ENCODE measurements at places on chromosomes 11 and 22.

DNA sequence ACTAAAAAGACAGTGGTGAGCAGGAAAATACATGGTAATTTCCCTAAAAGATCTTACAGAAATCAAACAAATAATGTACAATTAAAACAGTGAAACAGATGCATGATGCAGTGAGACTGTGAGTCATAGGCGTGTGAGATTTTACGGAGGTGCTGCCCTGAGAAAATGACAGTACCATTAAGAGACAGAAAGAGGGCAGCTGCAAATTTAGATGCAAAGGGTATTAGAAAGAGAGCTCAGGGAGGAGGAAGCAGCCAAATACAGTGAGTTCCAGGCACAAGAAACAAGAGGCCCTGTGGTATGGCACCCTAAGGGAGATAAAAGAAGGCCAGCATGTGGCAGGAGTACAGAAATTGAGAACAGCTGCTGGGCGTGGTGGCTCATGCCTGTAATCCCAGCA is 88.5 kb upstream of the FIBIN start:
- no peak for DNase-seq

DNA sequence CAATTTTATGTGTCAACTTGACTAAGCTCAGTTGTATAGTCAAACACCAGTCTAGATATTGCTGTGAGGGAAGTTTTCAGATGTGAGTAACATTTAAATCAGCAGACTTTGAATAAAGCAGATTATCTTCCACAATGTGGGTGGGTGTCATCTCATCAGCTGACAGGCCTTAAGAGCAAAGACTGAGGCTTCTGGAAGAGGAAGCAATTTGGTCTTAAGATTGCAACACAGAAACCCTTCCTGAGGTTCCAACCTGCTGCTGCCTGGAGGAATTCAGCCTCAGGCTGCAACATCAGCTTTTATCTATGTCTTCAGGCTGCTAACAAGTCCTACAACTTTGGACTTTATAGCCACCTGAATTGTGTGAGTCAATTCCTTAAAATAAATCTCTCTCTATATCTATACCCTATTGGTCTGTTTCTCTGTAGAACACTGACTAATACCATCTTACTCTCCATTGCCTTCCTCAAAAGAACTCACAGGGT is 277.2 kb upstream of the PLET1 start:
- DNase-seq = no peak

- no peak for DNase-seq
Measured at GRCh38 chr11:83222499-83222898, 29.0 kb downstream of the ANKRD42 start.

DNA sequence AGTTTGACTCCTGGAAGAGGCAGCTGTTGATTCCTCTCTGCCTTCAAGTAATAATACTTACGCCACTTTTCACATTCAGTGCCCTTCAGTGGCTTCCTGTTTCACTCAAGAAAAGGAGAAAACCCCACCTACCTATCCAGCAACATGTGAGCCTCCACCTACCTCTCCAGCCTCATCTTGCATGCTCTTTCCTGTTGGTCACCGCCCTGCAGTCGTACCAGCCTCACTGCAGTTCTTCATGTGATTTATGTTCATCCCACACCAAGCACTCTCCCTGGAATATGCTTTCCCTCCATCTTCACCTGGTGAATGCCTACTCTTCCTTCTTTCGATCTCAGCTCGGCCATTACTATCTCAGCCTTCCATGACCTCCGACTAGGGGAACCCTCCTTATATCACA is 21.8 kb upstream of the YWHAH start:
- DNase-seq = no peak

DNA sequence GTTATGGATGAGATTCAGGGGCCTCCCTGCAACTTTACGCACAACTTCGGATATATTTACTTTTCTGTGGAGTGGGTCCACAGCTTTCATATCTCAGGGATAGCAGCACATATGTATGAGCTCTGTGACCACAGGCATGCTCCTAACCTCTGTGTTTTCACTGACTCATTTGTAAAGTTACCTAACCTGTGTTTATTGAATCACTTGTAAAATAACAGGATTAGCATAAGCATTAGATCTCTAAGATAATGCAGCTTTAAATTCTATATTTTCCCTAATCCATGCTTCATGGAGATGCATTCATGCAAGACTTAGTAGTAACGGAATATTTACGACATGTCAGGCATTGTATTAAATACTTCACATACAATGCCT is 47.9 kb upstream of the DDI1 start:
- DNase-seq = no peak

DNA sequence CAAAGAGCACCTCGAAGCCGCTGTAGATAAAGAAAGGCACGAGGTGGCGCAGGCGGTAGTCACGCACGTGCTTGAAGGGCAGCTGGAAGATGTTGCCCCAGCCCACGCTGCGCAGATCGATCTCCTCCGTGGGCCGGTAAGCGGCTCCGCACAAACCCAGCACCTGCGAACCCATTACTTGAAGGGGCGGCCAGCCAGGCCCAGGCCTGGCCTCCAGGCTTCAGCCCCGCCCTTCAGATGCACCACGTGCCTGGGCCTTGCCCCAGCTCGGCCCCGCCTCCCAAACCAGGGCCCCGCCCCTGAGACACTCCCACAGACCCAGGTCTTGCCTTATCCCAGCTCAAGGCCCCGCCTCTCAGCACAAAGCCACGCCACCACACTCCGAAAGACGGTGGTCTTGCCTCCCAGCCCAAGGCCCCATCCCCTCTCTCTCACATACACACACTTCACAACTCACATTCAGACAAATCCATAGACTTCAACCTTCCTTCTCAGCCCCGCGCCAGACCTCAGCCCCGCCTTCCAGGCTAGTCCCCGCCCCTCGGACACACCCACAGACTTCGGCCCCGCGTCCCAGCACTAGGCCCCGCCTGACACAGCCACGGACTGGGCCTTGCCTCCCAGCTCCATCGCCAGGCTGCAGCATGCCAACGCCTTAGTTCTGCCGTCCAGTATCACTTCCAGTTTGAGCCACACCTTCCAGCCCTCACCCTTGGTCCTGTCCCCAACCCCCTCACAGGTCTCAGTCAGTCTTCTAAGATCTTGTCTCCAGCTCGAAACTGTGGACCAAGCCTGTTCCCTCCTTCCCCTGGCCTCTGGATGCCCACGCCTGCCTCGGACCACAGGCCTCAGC is 7.0 kb downstream of the UNC93B1 start:
- no peak for DNase-seq

GRCh38 chr11:128407962-128408361 is 179.4 kb downstream of the ETS1 start:
- DNase-seq = no peak

- DNase-seq = no peak
Measured at GRCh38 chr22:23281053-23281405, 100.7 kb downstream of the BCR start.

DNA sequence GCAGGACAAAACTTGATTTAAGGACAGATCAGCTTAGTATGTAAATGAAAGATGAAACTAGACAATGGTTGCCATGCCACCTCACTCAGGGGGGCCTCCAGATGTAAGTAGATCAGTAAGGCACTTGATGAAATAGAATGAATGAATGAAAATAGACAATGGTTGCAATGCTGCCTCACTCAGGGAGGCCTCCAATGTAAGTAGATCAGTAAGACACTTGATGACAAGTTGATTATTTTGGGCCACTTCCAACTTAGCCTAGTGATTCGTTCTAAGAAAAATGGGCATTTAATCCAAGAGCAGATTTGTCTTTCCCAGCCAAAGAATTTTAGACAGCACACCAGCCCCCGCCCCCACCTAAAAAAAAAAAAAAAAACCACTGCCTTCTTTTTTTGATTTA is 19.2 kb upstream of the SLC5A12 start:
- DNase-seq = no peak

DNA sequence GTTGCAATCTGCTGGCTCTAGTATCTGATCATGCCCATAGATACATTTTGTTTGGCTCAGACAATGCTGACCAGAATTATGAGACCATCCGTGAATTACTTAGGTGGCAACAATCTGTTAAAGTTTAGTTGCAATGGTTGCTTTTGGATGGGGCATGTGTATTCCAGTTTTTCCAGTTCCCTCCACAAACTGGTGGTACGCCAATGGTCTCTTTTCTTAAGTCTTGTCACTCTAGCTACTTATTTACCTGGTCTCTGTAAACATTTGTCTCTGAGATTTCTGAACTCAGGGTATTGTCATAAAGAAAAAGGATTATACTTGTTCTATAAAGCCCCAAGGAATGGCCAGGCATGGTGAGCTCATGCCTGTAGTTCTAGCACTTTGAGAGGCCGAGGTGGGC is 65.9 kb downstream of the PGR start:
- no peak for DNase-seq

- DNase-seq = peak; percentile 83
Measured at GRCh38 chr11:14242187-14242586, 116.8 kb downstream of the RRAS2 start.
